Heart left ventricle (tissue), 16 donors: ENCODE measurements at places on chromosomes 4 and X. TPM values are rescaled to one million over a fixed set of nuclear protein-coding genes. Genes with fewer than 3 reads are reported as not detected.

DNA sequence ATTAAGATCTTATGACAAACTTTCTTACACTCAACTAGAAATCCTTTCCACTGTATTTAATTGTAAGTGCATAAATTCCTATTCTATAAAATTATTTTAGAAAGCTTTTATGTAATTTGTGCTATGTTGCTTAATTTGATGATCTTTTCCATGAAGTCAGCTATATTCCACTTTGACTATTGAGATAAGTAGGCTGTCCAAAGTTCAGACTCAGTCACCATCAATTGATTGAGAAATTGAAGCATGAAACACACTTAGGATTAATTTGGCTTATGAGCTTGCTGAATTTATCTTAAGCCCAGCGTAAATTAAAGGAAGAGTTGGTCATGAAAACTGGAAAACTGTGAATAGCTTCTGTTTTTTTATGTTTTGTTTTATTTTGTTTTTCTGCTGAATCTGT, 18.7 kb upstream of the UGT2B10 start:
- no peak for DNase-seq

Gene CTBP1
- total RNA-seq, result 128 TPM

Gene GLRA2
- not detected for total RNA-seq

GRCh38 chr4:26509681-26510333, 19.5 kb upstream of the CCKAR start:
- DNase-seq, result no peak

DNA sequence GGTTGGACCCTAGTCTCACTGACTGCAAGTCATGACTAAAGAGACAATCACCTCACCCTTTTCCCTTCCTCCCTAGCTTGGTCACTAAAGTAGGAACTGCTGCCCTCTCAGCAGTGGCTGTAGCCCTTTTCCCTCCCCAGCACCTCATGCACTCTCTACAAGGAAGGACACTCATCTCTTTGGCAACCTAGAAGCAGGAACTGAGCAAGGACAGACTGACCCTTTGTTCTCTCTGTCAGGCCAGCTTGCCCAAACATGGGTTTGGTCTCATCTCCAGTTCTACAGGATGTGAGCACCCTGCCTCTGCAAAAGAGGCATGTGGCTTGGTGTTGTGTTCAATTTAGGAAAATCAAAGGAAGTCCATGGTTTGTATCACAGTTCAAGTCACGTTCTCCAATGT, 15.8 kb downstream of the LEF1 start:
- DNase-seq, result no peak

Gene DOCK11
- total RNA-seq, result 3.1 TPM

Gene VCX
- not detected for total RNA-seq
